ENCODE measurements at places on chromosomes 12 and 14.

DNA sequence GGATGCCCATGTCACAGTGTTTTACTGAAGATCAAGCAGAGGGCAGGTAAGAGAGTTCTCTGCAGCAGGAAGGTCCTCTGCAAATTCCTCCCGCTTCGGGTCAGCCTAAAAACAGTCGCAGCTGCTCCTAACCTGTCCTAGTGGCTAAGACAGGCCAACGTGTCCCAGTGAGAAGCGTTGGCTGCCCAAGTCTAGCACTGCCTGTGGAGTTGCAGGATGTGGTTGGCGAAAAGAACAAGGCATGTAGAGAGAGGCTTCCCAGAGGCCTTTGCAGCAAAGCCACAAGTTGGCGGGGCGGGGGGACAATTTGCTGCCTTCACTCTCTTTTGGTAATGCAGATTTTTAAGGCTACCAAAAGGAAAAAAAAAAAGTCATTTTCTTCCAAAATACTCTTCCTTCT lies 340.1 kb downstream of the BCL11B start:
- DNase-seq, result no peak

- no peak for DNase-seq
Observed at GRCh38 chr14:77151918-77152588, 10.5 kb upstream of the ZDHHC22 start.

- DNase-seq, result no peak
Observed at GRCh38 chr12:68930178-68930577, 2.8 kb downstream of the CPM start.

GRCh38 chr12:65306366-65307168 lies 28.1 kb downstream of the MSRB3 start:
- DNase-seq, result no peak

- DNase-seq, result no peak
Observed at GRCh38 chr14:26216786-26217185, 381.0 kb downstream of the NOVA1 start.

DNA sequence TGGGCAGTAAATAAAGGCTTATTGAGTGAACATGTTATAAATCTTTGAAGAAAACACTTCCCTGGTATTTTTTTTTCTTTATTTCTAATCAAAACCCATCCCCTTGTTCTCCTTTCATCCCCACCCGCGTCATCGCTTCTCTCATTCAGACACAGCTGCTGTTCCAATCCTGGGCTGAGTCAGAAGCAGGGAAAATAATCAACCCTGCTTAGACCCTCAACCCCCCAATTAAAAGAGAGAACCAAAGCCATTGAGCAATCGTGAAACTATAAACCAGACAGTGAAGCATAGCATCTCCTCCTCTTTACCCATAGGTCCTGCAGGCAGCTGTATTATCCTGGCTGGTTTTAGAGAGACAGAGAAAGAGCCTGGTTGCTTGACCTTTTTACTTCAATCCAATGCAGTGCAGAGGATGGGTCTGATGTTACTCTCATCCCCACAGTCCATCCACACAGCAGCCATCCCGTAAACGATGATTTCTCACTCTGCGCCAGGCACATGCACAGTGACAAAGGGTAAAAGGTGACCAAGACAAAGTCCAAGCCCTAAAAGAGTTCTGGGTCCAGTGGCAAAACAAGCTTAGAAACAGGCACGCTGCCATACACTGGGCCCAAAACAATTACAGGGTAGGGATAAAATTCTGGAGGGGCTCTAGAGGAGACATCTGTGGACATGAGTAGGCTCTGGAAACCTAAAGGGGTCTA lies 238.3 kb downstream of the GALC start:
- DNase-seq, result no peak

DNA sequence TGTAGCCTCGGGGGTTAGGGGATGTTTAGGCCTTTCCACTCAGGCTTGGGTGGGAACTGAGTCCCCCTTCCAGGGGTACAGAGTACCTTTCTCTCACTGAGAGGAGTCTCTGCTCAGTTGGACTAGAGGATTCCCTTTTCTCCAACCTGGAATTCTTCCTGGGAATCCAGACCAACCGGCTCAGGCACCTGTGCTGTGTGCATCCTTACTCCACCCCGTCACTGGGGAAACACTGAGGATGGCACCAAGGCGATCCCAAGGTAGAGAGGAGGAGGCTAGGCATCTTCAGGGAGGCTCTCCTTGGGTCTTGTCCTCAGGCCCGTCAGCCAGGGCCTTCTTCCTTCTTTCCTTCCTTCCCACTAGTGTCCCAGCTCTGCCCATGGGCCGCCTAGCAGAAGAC lies 871 bp upstream of the TGM1 start:
- no peak for DNase-seq

- DNase-seq, result no peak
Observed at GRCh38 chr12:49796155-49796554, 32.1 kb downstream of the NCKAP5L start.

- peak; percentile 22 for DNase-seq
Observed at GRCh38 chr12:119375075-119375882, 40.8 kb downstream of the CCDC60 start.

DNA sequence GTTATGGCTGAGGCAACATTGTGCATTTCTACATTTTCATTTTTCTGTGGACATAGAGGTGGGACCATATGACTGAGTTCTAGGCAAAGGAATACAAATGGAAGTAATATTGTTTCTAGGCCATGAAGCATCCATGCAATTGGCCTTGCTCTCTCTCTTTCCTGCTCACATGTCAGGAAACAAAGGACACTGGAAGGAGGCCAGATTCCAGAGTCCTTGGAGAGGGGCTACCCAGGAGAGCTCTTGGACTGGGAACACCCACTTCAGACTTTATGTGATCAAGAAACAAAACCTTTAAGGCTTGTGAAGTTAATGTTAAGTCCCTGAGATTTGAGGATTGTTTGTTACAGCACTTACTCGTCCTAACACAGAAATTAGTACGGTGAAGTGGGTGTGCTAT lies 32.8 kb downstream of the PDZRN4 start:
- no peak for DNase-seq

DNA sequence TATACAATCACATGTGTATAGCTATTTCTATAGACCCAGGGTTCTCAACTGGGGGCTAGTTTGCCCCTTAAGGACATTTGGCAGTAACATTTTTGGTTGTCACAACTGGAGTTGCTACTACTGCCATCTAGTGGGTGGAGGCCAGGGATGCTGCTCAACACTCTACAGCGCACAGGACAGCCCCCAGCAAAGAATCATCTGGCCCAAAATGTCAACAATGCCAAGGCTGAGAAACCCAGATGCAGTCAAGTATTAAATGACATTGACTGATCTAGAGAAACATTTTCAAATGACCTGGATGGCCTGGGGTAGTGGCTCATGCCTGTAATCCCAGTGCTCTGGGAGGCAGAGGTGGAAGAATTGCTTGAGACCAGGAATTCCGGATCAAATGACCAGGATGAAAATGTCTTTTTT lies 5.8 kb downstream of the WSB2 start:
- no peak for DNase-seq

DNA sequence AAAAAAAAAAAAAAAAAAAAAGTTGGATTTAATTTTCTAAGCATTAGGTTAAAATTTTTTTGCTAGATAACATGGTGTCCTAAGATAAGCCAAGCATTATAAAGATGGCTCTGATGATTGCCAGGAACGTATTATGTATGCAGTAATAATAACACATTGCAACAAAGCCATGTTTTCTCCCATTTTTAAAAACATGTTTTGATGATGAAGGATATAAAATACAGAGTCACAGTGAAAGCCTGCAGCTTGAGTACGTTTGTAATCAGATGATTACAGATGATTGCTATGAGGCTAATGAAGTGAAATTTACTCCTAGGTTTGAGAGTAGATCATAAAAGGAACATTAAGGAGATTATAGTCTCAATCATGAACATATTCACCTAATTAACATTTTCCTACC lies 13.3 kb upstream of the WDR89 start:
- no peak for DNase-seq

- DNase-seq, result no peak
Observed at GRCh38 chr12:132132609-132133430, 11.3 kb downstream of the DDX51 start.

DNA sequence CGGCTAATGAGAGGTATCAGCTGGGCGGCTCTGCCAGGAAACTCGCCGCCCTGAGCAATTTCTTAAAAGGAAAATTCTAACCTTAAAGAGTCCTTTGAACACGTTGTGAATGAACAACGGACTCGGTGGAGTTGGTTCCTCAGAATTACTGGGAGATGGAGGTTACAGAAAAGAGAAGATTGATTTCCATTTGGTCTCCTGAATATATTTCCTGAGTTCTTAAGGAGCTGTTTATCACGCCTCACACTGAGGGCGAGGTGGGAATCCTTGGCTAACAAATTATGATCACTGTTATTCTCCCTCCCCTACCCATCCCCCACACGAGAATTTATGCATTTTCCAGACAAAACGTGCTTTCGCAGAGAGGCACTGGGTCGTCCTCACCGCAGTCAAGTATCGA lies 194.5 kb upstream of the C14orf180 start:
- DNase-seq, result no peak

DNA sequence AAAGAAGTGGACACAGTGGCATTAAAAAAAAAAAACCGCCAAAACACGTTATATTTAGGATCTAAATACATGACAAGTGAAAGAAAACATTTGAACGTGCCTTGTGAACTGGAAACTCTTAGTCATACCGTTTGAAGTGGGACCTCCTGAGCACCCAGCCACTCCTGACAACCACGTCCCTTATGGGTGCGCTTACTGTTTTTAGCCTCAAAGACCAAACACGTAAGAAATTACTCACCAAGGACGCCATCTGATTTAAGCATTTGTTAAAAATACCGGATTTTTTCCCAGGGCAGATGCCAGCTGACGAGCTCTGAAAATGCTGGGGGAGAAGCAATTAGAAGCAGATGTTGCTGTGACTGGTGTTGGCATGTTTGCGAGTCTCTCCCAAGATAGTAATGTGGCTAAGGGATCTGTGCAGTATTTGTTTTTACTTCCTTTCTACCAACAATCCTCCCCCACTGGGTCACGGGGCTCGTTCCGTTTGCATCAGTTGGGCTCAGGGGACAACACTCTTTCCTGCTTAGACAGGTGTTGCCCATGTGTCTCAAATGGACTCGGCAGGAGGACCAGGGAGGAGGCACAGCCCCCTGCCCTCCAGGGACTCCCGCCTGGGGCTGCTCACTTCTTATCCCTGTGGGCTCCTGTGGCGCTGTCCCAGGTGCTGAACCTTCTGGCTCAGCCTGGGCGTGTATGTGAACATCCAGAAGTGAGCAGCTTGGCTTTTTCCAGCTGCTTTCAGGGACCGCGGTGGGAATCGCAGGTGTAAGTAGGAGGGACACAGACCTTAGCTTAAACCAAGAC lies 101.0 kb downstream of the BEGAIN start:
- DNase-seq, result peak; percentile 41

DNA sequence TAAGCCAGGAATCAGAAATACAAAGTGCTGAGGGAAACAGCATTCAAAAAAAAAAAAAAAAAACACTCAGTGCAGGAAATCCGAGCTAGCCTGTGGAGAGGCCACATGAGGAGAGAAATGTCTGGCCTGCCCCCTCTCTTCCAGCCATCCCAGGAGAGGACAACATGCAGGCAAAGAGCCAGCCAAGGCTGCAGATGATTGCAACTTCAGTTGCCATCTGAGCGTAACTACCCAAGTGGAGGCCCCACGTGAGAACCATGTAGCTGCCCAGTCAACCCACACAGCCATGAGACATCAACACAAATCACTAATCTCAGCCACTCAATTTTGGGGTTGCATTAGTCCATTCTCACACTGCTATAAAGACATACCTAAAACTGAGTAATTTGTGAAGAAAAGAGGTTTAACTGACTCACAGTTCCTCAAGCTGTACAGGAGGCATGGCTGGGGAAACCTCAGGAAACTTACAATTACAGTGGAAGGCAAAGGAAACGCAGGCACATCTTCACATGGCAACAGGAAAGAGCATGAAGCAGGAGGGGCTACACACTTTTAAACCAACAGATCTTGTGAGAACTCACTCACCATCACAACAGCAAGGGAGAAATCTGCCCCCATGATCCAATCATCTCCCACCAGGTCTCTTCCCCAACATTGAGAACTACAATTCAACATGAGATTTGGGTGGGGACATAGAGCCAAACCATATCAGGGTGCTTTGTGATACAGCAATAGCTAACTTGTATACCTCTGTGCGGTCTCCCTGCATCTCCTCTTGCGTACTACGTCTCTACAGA lies 161.1 kb downstream of the PIWIL1 start:
- no peak for DNase-seq

GRCh38 chr14:63760014-63760413 lies 32.1 kb upstream of the SGPP1 start:
- no peak for DNase-seq

- no peak for DNase-seq
Observed at GRCh38 chr12:3901116-3901515, 27.9 kb upstream of the PARP11 start.

DNA sequence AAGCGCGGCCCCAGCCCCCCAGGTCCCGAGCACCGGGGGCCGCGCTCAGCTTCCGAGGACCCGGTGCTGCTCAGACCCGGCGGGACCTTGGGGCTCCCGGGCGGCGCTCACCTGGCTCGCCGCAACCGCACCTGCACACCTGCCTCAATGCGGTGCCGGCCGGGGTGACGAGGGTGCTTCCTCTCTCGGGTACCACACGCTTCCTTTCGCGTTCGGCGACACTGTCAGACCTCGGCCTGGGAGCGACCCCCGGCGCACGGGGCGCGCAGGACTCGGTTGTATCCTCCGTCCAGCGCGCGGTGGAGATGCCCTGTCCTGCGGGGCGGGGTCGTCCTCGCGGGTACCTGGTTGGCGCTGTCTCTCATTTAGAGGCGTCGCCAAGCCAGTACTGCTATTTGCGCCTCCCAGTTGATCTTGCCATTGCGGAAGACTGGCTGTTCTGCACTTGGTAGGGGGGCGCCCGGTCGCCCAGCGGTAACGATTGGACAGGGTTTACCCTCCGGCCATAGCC lies 718 bp downstream of the PACS2 start:
- no peak for DNase-seq

DNA sequence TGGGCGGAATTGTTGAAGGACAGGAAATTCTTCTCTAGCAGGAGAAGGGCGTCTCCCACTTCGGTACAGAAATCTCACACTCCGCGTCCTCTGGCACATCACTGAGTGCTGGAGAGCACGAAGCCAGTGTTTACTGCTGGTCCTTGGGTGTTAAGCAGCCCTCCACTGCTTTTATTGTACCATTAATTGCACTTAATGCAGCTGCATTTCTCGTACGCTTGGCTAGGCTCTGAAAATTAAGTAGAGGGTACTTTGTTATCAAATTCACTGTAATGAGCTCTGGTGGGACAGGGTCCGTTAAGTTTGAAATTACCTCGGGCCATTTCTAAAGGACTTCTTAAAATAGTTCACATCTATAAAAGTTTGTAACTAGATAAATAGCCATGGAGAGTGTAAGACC lies 411.2 kb downstream of the NPAS3 start:
- no peak for DNase-seq

DNA sequence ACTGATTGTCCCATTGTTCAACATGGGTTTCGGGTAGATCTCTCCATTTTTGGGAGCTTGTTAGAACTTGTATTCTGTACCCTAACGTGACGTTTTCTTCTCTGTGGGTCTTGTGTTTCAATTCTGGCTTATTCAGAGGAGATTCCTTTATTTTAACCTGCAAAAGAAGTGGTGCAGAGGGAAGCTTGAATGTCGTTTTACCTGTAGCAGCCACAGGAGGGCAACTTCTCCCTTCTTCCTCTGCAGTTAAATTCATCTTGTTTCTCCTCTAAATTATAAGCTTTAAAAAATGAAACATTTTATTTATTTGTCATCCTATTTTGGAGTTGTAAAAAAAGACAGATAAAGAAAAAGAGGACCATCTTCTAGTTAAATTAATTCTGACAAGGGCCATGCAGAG lies 13.7 kb upstream of the CLEC4D start:
- DNase-seq, result no peak

GRCh38 chr14:95652690-95653089 lies 33.5 kb upstream of the TCL1B start:
- no peak for DNase-seq

- no peak for DNase-seq
Observed at GRCh38 chr12:70759161-70759918, 122.1 kb upstream of the PTPRB start.
